ENCODE measurements at places on chromosomes 5 and 9.

DNA sequence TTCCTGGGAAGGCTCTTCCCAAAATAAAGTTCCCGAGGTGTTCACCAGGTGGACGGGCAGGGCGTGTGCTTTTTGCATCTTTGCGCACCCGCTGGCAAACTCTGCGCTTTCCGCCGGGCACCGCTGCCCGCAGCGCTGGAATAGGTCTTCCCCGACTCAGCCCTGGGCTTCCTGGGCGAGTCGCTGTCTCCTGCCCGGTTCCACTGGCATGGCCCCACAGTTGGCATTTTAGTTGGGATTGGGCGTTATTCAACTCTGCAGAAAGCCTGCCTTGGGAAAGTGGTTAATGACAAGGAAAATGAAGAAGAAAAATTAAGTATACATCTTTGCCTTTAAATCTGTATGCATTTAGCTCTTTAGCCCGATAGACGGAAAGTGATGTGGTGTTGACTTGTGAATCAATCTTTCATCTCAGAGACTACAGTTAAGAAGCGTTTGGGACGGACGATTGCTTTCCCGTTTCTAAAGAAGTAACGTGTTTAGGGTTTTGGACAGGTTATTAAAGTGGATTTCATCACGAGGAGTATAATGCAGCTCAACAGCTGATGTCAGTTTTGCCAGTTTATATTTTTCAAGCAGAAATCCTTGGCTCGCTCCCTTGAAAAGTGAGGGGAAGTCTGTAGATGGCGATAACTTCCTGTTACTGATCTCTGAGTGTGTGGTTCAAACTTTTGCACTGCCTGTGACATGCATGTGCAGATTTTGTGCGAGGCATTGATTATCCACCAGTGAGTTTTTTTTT, 946 bp downstream of the ADCY2 start:
- DNase-seq, result no peak

GRCh38 chr9:10052916-10053315, 559.9 kb downstream of the PTPRD start:
- DNase-seq, result no peak

DNA sequence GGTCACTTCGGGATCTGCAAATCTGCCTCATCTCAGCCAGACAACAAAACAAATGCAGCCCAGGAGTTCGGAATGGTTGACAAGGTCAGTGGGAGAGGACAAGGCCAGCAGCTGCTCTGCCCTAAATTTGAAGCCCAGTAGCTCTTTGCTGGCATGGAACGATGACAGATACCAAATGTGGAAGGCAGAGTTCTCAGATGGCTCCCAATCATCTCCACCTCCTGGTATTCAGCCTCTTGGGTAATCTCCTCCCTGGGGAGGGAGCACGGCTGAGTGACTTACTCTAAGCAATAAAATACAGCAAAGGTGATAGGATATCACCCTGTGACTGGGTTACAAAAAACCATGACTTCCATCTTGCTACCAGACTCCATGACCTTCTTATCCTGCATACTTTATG, 172.8 kb downstream of the ENTREP1 start:
- no peak for DNase-seq

- no peak for DNase-seq
Measured at GRCh38 chr9:4811824-4812223, 19.1 kb downstream of the RCL1 start.

GRCh38 chr5:1282131-1282992, 12.5 kb downstream of the TERT start:
- DNase-seq, result no peak

DNA sequence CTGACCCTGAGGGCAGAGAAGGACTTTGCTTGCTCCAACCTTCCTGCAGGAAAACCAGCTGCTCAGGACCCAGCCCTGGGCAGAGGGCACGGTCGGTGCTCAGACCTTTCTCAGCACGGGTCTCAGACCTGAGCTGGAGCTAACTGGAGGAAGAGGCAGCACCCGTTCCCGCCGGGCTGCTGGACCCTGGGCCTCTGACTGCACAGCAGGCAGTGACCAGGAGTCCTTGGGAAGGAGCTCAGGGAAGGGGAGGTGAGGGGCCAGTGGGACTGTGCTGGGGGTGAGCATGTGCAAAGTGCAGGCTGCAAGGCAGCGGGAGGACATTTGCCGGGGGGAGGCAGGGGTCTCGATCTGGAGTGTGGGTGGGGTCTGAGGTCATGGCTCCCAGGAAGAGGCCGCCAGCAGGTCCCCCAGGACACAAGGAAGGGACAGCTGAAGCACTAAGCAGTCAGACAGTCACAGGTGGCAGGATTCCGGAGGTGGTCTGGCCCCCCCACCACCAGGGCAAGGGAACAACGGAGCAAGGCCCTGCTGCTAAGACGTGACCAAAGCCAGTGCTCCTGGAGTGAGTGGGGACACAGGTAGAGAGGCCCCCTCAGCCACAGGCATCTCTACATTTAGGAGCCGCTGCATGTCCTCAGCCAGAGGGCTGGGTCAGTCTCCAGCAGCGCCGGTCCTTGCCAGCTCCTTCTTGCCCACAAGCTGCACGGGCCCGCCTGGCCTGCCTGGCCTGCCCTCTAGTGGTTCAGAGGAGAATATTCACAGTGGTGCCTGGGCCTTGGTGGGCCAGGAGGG, 4.8 kb upstream of the DPM2 start:
- DNase-seq, result no peak

DNA sequence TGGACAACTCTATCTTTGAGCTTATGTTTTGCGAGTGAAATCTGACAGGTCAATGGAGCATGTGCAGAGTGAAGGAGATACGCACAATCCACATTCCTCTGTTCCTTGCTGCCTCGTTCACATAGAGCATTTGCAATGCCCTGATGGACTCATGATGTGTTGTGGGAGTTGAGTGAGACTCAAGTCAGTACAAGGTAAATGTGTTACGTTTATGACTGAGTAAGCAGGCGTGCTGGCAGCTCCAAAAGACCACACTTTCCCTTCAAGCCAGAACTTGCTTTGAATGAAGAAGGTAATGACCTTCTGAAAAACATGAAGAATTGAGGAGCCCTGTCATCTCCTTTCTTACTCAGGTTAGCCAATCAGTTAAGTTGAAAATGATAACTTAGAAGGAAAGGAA, 477.8 kb downstream of the CTNND2 start:
- no peak for DNase-seq

GRCh38 chr9:12878351-12878978, 103.6 kb downstream of the LURAP1L start:
- no peak for DNase-seq

DNA sequence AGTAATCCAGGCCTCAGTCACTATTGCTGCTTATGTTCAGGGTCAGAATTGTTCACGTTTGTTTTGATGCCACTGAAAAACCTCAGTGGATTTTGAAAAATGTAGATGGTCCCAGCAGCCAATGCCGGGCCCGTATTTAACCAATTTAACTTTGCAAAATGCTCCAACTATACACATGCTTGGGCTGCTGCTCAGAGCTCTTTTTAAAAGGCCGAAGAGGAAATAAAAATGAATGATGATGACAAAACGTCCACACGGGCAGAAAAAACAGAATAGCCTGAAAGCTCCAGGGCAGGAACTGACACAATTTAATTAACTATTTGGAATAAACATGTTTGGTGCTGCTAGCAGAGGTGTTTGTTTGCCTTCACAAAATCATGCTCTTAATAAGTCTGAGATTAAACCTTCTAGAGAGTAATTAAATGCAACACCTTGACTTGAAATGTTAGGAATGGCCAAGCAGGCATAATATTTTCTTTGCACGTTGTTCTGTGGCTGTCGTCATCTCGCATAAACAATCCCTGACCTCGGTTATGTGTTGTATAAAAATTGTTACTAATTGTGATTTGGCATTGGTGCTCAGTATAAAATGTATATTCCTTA, 152.7 kb downstream of the SLIT3 start:
- no peak for DNase-seq

- DNase-seq, result no peak
Measured at GRCh38 chr5:33801292-33801691, 90.5 kb downstream of the ADAMTS12 start.

- DNase-seq, result no peak
Measured at GRCh38 chr5:145497052-145497451, 338.1 kb downstream of the PRELID2 start.

- peak; percentile 39 for DNase-seq
Measured at GRCh38 chr9:93098236-93098946, 2.4 kb downstream of the CARD19 start.

- no peak for DNase-seq
Measured at GRCh38 chr9:27413511-27414219, 110.4 kb upstream of the IFNK start.

- no peak for DNase-seq
Measured at GRCh38 chr9:88927510-88927909, 63.8 kb upstream of the S1PR3 start.

GRCh38 chr9:15469406-15469805, 41.4 kb downstream of the PSIP1 start:
- no peak for DNase-seq

DNA sequence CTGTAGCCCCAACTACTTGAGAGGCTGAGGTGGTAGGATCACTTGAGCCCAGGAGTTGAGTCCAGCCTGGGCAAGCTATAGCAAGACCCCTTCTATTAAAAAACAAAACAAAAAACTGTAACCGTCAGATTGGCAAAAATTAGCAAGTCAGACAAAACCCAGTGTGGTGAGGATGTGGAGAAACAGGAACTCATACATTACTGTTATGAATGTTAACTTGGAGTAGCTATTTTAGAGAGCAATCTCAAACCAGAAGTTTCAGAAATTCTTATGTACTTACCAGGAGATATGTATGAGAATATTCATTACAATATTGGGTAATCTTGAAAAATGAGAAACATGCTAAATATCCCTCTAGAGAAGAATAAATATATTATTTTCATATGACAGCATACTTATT, 120.3 kb downstream of the INVS start:
- no peak for DNase-seq

DNA sequence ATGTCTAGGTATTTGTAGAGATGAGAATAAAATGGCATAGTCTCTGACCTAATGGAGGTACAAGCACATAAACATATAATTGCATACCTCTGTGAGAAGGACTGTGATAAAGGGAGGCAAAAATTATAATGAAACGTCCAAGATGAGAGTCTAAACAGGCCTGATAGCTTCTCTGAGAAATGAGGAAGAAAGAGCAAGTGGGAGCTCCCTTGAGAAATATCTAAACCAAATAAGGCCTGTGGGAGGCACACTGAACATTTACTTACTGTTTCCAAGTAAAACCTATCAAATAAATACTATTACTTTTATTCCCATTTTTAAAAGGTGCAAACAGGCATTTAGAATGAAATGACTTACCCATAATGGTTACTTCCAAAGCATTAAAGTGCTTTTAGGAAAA, 125.6 kb upstream of the PAPPA start:
- no peak for DNase-seq

DNA sequence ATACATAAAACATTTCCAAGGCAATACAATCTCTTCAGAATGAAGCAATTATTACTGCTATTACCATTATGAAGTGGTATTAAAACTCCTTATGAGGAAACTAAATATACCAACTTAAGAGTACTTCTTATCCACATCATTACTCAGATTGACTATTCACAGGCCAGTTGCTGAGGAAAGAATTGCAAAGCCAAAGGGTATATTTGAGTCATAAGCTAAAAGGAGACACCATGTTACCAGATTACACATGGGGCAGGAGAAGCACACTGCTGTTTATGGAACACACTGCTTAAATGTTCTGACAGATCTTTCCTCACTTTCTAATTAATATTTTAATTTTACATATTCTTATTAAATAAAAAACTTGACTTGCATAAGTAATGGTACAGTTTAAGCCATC, 1726.4 kb upstream of the NUDT12 start:
- no peak for DNase-seq

DNA sequence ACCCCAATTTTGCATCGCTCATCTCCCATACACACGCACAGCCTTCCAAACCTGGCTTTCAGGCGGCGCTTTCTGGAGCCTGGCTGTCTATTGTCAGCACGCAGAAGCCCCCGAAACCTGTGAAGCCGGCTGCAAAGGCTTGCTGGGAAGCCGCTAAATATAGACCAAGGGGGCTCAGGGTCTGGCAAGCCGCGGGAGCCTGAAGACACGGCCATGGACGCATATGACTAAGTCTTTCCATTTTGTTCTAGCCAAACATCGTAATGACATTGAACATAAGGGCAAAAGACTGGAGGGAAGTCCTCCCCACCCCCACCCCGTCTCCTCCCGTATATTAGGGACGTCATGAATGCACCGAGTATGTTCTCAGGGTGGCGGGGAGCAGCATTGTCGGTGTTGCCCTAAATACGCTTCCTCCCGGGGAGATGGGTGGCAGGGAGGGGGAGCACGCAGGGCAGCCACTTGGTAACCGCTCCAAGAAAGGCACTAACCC, 1.1 kb downstream of the CTNND2 start:
- DNase-seq, result no peak

- no peak for DNase-seq
Measured at GRCh38 chr9:17120203-17120602, 14.6 kb upstream of the CNTLN start.

DNA sequence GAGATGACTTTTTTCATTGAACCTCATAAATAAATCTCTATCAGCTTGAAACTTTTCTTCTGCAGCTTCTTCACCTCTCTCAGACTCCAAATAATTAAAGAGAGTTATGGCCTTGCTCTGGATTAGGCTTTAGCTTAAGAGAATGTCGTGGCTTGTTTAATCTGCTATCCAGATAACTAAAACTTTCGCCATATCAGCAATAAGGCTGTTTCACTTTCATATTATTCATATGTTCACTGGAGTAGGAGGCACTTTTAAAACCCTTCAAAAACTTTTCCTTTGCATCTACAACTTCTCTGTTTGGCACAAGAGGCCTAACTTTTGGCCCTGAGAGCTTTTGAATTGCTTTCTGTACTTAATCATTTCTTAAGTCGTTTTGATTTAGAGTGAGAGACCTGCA, 386.9 kb upstream of the FAM174A start:
- DNase-seq, result no peak

DNA sequence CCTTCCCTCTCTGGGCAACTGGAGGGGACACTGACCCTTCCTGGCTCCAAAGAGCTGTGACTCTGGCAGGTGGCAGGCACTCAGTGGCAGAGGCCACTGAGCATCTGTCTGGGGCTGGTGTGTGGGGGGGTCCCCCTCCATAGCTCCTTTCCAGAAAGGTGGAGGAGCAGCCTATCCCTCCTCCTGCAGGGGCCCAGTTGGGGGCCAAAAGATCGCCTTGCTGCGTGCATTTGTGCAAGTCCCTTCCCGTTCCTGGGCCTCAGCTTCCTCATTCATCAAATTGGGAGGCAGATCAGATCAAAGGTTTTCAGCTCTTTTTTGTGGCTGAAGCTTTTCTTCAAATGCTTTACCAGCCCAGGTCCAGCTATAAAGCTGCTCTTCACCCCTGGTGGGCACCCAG, 77.7 kb downstream of the NTNG2 start:
- no peak for DNase-seq

- no peak for DNase-seq
Measured at GRCh38 chr9:13614060-13614459, 334.6 kb upstream of the MPDZ start.

GRCh38 chr5:56772767-56773166, 42.6 kb upstream of the MAP3K1 start:
- no peak for DNase-seq

All from stimulated activated CD8-positive, alpha-beta memory T cell treated with anti-CD3 and anti-CD28 coated beads, Interleukin-7, amount 100 ng/mL, for 1 hour (primary cell).